Right hindlimb (tissue), 1 donor: ENCODE measurements at places on chromosomes 13 and 19.

- peak; percentile 35 for DNase-seq
Observed at GRCh38 chr19:16627193-16627927, 644 bp downstream of the MED26 start.

DNA sequence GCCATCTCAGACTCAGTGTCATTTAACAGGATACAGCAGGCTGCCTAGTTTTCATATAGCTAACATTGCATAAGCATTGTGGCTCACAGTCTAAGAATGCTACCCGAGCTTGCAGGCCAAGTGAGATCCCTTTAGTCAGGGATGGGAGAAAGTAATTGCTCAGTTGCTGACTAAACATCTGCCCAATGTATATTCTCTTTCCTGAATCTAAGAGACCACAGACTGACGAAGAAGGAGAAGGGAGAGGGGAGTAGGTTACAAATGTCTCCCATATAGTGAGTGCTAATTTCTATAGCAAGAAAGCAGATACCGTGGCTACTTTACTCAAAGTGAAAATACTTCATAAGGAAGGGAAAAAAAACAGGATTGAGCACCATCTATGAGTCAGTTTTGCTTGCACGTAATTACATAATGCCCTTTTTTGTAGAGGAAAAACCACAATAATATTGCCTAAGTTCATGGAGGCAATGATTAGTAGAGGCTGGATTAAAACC, 453.9 kb downstream of the COG6 start:
- no peak for DNase-seq

DNA sequence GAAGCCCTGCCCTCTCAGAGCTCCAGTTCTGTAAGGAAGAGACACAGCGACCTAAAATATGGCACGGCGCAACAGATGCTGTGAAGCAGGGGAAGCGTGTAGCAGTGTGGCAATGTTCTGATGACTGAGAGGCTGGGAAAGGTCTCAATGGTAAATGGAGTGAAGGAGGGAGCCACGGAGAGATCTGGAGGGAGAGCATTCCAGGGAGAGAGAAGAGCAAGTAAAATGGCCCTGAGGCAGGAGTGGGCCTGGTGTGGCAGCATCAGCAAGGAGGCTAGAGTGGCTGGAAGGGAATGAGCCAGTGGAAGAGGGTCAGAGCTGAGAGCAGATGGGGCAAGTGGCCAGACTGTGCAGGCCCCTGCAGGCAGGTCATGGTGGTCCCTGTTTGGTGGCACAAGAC, 16.4 kb downstream of the RCN3 start:
- no peak for DNase-seq

- DNase-seq: no peak
Observed at GRCh38 chr19:56091751-56092546, 29.1 kb downstream of the ZNF787 start.

DNA sequence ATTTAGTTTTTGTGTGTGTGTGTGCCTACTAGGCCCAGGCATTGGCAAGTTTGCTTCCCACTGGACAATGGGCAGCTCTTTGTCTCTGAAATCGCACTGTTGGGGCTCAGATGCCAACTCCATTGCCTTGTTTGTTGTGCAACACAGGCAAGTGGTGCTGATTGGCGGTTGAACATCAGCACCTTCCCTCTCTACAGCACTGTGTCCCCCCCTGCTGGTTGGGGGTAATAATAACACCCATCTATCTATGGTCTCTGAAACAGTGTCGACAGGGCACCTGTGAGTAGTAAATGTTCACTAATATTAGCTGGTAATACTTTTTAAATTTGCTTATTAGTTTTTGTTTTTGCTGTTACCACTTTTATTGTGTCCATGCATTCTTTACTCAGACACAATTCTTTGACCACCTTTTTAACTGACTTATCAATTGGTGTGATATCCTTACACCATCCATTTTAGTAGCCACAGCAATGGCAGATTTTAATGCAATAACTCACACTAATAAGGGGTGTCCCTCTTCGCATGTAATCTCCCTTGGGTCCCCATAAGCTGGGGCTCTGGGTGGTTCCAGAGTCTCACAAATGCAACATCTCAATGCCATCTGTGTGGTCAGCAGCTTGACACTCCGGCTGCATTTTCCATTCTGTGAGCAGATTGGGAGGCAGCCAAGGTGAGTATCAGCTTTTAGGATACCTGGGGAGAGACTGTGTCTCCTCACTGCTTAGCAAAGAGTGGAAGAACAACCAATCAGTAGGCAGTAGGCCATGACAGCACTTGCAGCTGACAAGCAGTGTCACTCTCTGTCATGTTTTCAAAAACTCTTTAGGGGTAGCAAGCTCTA, 47.7 kb upstream of the UQCRFS1 start:
- no peak for DNase-seq

- no peak for DNase-seq
Observed at GRCh38 chr13:33228648-33229445, 56.7 kb downstream of the STARD13 start.

DNA sequence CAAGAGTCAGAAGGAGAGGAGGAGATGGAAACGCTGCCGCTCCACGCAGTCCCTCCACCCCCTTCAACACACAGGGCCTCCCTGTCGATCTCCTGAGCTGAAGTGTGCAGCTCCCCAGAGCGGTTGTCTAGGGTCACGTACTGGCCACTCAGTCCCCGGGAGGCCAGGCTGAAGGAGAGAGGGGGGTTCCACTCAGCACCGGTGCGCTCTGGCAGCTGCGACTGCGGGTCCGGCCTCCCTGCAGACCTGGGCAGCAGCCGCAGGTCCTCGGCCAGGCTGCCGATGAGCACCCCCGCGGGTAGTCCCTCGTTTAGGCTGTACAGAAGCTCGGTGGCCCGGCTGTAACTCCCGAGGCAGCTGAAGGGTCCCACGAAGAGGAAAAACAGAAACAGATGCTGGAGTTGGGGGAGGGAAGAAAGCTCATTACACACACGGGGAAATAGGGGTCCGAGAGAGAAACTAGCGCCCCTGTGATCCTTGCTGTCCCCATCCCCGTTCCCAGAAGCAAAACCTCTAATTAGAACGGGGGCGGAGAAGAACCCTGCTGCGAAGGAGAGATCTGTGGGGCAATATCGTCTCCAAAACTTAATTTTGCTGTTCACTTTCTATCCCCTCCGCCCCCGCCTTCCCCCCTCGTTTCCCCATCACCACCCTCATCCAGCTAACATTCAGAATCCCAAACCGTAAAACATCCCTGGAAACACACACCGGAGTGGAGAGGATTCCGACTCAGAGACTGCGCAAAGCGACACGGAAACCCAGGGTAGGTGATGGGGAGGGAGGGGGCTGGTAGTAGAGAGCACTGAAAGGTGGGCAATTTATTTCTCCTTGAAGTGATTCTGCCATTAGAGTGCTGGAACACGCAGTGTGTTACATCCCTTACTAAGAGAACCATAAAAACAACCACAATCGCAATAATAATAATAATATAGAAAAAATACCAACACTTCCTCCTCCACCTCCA, 1.8 kb downstream of the PCDH20 start:
- DNase-seq: peak; percentile 18

GRCh38 chr13:40082639-40083038, 427.2 kb downstream of the COG6 start:
- no peak for DNase-seq

DNA sequence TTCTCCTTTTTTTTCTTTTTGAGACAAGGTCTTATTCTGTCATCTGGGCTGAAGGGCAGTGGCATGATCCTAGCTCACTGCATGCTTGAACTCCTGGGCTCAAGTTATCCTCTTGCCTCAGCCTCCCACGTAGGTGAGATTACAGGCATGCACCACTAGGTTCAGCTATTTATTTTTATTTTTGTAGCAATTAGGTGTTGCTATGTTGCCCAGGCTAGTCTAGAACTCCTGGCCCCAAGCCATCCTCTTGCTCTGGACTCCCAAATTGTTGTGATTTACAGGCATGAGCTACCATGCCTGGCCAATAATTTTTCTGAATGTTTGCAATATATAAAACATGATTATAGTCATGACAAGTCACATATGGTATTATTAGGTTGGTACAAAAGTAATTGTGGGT, 161.1 kb upstream of the ATXN8OS start:
- no peak for DNase-seq

GRCh38 chr13:51331354-51331861, 8.1 kb upstream of the SERPINE3 start:
- no peak for DNase-seq

DNA sequence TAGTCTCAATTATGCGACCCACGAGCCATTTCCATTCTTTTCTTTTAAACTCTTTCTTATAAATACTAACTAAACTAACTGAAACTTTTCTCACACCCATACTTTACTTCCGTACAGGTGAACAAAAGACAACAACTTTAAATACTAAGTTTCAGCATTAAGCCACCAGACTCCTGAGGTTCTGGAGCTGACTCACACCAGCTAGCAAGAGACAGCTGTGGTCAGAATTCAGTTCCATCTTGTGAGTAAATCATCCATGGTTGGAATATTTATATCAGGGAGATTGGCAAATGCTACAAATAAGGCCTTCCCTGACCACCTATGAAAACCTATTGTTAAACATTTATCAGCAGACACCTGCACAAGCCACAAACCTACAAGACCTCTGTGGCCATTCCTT, 897.0 kb downstream of the EFNB2 start:
- DNase-seq: no peak
